Astrocyte of the cerebellum (primary cell): ENCODE measurements at places on chromosomes 1 and 21.

DNA sequence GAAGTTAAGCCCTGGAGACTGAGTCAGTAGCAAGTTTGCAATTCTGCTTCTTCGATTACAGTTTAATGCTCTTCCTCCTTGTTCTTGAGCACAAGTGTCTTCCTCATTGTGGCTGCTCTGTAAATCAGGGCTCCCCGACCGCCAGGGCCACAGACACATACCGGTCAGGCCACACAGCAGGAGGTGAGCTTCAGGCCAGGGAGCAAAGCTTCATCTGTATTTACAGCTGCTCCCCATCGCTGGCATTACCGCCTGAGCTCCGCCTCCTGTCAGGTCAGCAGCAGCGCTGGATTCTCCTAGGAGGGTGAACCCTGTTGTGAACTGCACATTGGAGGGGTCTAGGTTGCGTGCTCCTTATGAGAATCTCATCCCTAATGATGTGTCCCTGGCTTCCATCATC, 1.7 kb upstream of the TRAPPC10 start:
- no peak for DNase-seq

DNA sequence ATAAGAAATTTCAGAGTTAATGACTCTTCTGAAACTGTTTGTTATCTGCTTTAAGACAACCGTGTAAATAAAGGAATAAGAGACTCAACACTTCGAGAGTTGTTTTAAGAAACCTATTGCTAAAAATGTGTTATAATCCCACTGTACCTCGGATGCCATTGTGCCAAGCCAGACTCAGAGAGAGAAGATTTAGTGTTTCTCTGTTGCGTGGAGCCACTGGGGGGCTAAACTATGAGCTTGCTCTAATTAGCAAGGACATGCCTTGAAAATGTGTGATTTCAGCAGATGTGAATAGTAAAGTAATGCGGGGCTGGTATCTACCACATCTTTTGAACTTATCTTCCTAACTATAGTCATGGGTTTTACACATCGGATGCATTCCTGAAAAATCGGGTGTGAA, 56.2 kb upstream of the TARBP1 start:
- DNase-seq: no peak

DNA sequence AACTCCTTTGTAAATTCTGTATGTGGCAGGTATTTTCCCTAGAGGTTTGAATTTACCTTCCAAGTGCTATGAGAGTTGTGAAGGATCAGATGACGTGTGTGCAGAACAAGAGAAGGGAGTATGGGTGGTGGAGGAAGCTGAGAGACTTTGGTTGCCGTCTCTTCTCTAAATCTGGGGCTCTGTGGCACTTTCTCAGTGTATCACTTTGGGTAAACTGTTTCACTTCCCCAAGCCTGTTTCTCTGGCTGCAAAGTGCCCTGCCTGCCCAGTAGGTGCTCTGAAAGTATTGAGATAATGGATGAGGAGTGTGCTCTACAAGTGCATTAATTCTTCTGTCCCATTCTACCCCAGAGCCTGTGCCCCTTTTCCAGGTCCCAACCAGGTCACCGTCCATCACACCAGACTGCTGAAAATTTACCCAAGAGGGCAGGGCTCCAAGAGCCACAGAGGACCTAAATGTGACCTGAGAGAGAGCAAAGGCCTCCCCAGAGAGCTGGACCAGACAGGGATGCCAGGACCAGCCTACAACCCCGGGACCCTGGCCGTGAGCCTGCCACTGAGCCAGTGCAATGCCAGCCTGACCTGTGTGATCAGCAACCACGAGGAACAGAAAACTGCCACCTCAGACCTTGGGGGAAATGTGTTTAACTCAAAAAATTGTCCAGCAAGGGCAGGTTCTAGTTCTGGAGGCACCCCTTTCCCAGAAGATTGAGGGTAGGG, 131.6 kb upstream of the ETV3 start:
- no peak for DNase-seq

DNA sequence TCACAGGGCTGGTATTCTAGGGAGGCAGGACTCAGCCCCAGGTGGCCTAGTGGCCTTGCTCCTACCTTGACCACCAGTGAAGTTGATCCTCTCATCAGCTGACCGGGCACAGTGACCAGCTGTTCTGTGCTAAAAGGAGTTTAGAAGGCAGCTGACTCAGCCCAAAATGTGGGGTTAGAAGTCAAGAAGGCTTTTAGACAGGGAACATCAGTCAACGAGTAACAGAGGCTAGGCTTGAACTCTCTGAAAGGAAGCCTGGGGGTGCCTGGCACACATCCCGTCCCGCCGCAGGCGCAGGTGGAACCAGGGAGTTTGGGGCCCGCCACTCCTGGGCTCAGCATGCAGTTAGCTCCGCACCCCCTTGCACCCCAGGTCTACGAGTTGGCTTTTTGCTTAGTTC, 114.9 kb upstream of the SLC45A1 start:
- no peak for DNase-seq

- DNase-seq: no peak
Observed at GRCh38 chr1:89008511-89008910, 14.2 kb downstream of the GBP3 start.

DNA sequence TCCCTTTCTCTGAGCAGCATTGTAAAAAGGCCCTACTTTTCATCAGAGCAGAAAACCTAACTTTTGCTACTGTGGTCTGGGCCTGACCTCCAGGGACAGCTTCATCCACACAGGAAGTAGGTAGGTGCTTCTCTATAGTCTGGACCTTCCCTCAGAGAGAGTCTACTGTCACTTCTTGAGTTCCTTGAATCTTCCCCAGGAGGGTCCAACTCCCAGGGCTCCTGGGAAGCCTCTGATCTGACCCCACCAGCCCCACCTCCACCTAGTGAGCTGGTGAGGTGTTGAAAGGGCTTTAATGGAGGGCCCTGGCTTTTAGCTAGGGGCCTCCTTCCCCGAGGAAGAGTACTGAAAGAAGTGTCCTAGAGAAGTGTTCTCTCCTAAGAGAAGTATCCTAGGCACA, 2.7 kb upstream of the VANGL2 start:
- no peak for DNase-seq

DNA sequence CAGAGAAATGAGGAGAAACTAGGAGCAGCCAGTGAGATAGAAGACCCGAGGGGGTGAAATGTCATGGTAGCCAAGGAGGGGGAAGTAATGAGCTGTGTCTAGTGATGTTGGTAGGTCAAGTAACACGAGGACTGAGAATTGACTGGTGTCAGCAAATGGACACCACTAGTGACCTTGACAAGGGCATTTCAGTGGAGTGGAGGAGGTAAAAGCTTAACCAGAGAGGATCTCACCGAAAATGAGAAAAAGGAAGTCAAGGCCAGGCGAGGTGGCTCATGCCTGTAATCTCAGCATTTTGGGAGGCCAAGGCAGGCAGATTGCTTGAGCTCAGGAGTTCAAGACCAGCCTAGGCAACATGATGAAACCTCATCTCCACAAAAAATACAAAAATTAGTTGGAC, 3.0 kb upstream of the ZYG11B start:
- no peak for DNase-seq

- DNase-seq: no peak
Observed at GRCh38 chr1:119935373-119935772, 39.1 kb upstream of the ADAM30 start.

- DNase-seq: no peak
Observed at GRCh38 chr1:204096931-204097330, 24.0 kb downstream of the SOX13 start.

GRCh38 chr1:84619383-84620102, 45.3 kb upstream of the CTBS start:
- peak; percentile 22 for DNase-seq

DNA sequence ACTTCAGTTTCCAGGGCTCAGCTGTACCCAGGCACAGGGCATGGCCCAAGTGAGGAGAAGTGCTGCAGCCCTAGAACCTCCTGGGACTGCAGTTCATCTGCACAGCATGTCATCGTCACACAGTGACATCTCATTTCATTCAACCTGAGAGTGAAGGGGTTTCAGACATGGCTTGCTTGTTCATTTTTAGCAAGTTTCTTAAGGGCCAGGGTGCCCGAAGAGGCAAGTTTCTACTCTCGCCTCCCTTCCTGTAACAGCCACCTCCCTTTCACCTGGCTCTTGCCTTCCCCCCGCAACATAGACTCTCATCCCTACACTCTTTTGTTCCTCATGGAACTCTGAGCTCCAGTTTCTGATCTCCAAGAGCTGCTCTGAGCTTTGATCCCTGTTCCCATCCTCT, 108.1 kb downstream of the C1orf21 start:
- DNase-seq: no peak

DNA sequence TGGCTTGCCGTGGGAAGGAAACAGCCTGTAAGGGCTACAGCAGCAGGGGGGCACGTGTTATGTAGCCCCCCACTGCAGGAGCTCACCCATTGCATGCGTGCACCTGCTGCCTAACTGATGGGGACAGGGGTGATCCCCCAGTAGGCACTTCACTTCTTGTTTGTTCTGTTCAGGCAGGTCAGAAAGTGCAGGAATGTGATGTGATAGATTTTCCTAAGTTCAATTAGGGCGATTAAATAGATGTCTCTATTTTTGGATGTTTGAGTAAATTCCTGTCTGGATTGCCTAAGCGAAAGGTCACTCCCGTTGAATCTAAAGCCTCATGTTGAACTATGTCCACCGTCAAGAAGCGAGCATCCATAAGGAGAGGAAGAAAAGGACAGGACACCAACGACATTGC, 78.8 kb upstream of the LPGAT1 start:
- DNase-seq: no peak

- DNase-seq: no peak
Observed at GRCh38 chr1:116763116-116763786, 9.0 kb downstream of the CD2 start.

DNA sequence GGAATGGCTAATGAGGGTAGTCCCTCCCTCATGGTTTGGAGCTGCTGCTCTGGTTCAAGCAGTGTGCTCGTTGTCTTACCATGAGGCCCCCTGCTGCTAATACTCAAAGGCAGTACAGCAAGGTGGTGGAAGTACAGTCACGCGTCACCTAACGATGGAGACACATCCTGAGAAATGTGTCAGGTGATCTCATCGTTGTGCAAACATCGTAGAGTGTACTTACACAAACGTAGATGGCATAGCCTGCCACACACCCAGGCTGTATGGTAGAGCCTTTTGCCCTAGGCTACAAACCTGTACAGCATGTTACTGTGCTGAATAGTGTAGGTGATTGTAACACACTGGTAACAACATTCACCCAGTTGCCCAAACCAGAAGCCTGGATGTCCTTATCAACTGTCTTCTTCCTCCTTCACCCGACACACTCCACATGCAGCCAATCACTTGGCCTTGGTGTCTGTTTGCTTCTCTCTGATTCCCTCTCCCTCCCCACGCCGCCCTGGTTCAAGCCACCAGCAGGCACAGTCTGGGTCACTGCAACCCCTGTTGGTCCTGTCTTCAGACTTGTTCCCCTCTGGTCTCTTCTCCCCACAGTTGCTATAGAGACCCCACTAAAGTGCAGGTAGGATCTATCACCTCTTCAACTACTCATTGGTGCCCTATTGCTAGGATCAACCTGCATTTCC, 6.0 kb upstream of the KCNA2 start:
- DNase-seq: no peak

- DNase-seq: no peak
Observed at GRCh38 chr1:107501081-107501605, 360.3 kb downstream of the NTNG1 start.

GRCh38 chr1:90579212-90579802, 137.8 kb downstream of the BARHL2 start:
- DNase-seq: peak; percentile 15

- DNase-seq: no peak
Observed at GRCh38 chr1:208151728-208152598, 92.2 kb downstream of the PLXNA2 start.

DNA sequence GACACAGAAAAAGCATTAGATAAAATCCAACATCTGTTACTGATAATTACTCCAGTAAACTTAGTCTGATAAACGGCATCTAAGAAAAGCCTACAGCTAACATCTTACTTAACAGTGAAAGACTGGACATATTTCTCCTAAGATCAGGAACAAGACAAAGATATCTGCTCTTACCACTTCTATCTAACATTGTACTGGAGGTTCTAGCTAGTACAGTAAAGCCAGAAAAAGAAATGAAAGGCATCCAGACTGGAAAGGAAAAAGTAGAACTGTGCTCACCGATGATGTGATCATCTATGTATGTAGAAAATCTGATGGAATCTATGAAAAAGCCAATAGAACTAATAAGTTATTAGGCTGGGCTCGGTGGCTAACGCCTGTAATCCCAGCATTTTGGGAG, 21.7 kb downstream of the NEXN start:
- DNase-seq: no peak

- no peak for DNase-seq
Observed at GRCh38 chr21:41750532-41751151, 16.2 kb downstream of the RIPK4 start.

DNA sequence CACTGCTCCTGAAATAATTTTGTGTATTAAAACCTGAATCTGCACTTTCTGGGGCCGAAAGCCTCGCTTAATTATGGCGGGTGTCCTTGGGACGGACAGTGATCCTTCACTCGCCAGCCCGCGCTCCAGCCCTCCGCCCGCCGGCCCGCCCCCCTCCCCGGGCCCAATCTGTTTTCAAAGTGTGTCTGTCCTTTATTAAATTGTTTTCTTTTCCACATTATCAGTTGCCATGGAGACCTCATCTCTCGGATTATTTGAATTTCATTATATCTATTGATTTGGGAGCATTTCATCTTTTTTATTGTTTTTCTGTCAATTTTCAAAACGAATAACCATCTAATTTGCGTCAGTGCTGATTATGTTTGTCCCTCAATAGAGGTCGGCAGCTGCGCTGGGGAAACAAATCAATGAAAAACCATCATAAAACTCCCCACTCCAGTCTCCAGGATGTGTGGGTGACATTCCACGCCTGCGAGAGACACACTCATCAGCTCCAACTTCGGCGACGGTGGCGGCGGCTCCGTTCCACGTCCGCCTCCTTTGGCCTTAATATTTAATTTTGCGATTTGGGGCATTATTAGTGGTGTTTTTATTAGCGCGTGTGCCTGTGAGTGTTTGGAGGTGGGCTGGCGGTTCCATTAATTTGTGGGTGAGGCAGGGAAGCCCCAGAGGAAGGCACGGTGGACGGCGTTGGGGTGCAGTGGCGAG, 123.9 kb downstream of the CASZ1 start:
- no peak for DNase-seq

- DNase-seq: no peak
Observed at GRCh38 chr21:45844181-45844580, 137.4 kb upstream of the COL6A1 start.

DNA sequence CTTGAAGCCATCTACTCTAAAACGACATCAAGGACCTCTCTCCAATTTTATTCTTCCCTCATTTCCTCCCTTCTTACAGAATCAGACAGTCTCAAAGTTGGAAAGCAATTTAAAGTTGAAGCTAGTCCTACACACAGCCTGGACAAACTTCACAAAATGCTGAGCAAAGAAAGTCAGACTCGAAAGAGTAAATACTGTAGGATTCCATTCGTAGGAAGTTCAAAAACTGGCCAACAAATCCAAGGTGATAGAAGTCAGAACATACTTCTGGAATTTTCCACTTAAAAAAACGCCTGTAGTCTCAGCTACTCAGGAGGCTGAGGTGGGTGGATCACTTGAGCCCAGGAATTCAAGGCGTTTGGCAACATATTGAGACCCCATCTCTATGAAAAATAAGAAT, 19.6 kb downstream of the SYF2 start:
- DNase-seq: no peak

GRCh38 chr21:38839328-38840286, 33.9 kb downstream of the ETS2 start:
- DNase-seq: peak; percentile 83

- DNase-seq: peak; percentile 22
Observed at GRCh38 chr1:19495799-19496526, 10.6 kb upstream of the CAPZB start.

GRCh38 chr1:224193319-224193966, 10.4 kb downstream of the DEGS1 start:
- no peak for DNase-seq

- DNase-seq: no peak
Observed at GRCh38 chr1:94738371-94738770, 81.8 kb upstream of the SLC44A3 start.

GRCh38 chr1:65527707-65528503, 107.4 kb downstream of the LEPR start:
- DNase-seq: no peak
